Ureter (tissue), 1 donor: ENCODE measurements at places on chromosomes 2 and 18.

DNA sequence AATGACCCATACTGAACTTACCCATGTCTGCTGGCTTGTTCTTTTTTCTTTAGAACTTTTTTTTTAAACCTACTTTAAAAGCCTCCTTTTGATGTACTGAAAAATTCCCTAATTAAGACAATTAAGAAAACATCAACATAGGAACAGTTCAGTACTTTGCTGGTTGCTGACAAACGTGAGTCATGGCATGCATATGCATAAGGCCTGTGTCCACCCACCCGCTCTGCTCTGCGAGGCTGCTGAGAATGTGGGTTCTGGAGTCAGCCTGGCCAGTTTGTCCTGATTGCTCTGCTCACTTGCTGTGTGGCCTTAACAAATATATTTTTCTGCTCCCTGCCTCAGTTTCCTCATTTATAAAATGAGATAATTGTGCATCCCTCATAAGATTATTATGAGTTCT lies 27.3 kb downstream of the LAMA3 start:
- DNase-seq: peak; percentile 48

DNA sequence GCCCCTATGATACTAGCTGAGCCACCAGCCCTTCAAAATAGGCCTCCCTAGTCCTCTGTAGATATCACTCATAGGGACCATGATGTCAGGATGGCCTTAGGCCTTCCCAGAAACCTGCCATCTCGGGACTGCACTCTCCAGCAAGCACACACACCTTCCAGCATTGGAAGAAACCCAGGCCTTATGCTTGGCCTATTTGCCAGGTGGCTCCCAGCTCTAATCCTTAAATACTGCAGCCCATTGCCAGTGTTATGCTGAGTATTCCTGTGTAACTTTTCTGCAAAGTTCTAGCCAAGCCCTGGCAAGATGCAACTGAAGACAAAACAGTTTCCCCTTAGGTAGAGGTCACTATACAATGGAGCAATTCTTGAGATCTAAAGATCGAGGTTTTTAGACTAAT lies 316.5 kb downstream of the SETBP1 start:
- DNase-seq: no peak

GRCh38 chr2:140117386-140117785 lies 1337.2 kb upstream of the NXPH2 start:
- DNase-seq: no peak

DNA sequence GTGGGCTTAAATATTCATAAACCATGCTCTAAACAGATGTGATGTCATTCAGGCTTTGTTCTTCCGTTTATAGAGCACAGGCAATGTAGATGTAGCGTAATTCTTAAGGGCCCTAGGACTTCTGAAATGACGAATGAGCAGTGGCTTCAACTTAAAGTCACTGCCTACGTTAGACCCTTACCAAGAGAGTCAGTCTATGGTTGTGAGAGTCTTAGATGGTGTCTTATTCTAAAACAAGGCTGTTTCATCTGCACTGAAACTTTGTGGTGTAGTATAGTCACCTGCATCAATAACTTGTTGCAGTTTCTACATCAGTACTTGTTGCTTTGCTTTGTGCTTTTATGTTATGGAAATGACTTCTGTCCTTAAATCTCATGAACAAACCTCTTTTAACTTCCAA lies 56.0 kb downstream of the PIK3C3 start:
- no peak for DNase-seq

DNA sequence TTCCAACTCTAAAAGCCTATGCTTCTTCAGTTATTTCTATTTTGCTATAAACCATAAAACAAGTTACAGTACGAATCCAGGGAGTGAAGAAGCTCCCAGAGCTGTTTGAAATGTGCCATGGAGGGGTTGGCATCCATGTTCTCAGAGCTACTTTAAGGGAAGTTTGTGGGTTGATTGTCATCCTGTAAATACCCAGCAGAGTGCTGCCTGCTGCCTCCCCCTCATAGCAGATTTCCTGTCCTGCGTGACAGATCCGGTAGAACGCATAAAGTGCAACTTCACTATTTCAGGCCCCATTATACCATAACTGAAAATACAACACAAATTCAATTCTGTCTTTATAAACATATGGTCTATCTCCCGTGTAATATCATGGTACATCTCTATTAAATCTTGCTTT lies 114.4 kb downstream of the CTNNA2 start:
- DNase-seq: no peak

GRCh38 chr2:152718909-152719645 lies 657 bp downstream of the ARL6IP6 start:
- peak; percentile 56 for DNase-seq

DNA sequence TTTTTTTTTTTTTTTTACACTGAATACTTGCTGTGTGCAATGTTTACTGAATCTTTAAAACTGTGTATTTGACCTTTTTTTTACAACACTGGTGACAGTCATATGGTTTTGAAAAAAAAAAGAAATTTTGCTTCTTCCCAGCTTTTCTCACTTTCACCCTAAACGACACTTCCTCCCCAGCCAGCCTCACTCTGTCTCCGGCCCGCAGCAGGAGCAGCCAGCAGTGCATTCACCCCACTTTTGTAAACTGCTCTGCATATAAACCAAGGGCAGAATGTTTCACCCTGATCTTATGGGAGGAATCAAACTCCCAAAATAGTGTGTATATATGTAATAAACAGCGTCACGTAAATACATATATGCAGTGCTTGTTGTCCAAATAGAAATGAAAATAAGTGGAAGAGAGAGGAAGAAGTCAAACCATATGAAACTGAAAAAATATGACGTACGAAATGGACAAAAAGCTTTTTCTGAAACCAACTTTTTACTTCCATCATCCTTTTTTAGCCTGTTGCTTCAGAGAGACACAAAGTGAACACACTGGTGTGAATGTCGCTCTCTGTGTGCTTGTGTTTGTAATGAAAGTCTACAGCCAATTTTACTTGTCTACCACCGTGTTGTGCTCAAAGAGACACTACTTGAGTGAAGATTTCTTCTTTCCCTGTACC lies 54.2 kb downstream of the ZCCHC2 start:
- DNase-seq: no peak

DNA sequence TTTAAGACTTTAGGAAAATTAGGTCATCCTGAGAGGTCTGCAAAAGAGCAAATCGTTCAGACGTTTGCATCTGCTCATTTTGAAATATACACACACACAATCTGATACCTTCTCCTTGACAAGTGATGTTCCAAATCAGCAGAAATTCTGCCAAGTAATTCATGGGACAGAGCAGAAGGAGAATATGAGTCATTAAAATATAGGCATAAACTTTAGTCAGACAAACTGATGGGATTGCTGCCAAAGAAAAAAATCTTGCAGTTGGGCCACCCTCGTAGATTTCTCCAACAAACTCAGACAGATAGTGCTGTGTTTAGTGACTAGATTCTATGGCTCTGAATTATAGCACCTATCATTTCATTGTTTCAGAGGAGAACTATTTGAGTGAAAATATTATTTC lies 336.3 kb downstream of the NYAP2 start:
- no peak for DNase-seq
